ENCODE measurements at places on chromosomes 11 and 22.

- no peak for DNase-seq
Observed at GRCh38 chr11:92383430-92383829, 158.8 kb downstream of the FAT3 start.

- no peak for DNase-seq
Observed at GRCh38 chr11:68340784-68341556, 28.6 kb downstream of the LRP5 start.

GRCh38 chr11:96012086-96012824 is 88.3 kb upstream of the MTMR2 start:
- DNase-seq: no peak

DNA sequence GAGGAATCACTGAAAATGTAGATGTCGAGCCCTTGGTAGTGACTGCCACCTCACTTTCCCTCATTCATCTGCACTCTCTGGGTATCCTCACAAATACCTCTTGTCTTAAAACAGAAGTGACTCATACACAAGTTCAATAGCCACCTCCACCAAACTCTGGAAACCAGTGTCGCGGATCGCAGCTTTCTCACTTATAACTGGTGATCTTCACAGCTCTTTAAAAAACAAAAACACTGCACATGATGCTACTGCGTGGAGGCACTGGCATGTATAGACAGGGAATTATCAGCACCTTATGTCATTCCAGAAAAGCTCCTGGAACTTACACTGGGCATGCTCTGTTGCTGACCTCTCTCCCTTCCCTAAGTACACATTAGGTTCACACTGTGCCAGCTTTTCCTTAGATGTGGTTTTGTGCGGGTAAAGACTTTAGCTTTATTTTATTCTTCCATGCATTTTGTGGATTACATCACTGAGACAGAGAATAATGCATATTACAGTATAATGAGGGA is 425.5 kb upstream of the CADM1 start:
- no peak for DNase-seq

GRCh38 chr11:72446929-72447769 is 12.8 kb upstream of the CLPB start:
- DNase-seq: no peak

- DNase-seq: no peak
Observed at GRCh38 chr22:24341627-24342026, 71.0 kb downstream of the SPECC1L start.

GRCh38 chr11:15640318-15640717 is 525.6 kb downstream of the INSC start:
- no peak for DNase-seq

GRCh38 chr11:77401486-77402217 is 72.2 kb downstream of the PAK1 start:
- no peak for DNase-seq

GRCh38 chr11:80841675-80842074 is 1400.8 kb upstream of the TENM4 start:
- DNase-seq: no peak

DNA sequence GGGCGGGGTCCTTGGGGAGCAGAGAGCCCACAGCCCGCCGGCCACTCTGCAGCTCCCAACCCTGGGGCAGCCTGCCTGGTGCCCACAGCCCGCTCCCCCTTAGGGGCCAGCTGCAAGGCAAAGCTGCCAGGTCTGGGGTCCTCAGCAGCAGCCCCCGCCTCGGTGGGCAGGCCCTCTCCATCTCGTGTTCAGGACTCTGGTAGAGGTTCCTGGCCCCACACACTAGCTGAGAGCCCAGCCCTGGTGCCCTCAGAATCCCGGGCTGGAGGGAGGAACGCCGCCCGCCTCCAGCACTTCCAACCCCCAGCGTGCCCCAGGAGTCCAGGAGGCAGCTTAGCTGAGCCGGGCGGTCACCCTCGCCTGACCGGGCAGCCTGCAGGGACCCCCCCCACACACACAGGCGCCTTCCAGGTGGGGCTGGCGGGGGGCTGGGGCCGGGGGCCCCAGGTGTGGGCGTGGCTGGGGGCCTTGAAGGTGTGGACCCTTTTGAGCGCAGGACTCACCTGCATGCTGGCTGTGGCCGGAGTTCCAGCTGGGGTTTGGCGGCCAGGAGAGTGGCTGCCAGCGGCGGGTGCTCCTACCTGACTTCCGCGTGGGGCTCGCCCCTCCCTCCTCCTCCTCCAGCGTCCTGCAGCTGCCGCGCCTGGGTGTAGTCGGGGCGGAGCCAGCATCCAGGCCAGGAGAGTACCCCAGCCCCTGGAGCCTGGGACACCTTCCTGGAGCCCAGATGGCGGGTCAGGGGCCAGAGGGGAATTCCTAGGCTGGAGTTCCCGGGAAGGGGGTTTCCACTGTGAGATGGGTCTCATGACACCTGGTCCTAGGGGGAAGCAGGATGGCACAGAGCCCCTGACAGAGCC is at the start of gene ANO9:
Gene ANO9 (minus strand): TSS at position 594 of the 857 bp plus-strand sequence. CDS start 85 bp downstream, at position 509.
- DNase-seq: no peak

DNA sequence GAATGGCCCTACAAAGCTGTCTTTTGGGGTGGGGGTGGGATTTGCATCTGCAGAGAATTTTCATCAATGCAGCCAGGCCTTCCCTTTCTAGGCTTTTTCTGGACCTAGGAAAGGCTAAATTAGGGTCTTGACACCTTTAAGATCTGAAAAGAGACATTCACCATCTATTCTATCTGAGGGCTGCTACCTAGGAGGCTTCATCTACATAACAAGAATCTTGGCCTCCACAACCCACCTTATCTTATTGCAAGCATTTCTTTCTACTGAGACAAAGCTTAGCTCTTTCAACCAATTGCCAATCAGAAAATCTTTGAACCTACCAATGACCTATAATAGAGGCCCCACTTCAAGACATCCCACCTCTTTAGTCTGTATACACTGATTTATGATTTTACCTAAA is 20.7 kb upstream of the INCENP start:
- no peak for DNase-seq

GRCh38 chr22:20400606-20401375 is 6.8 kb downstream of the ZNF74 start:
- DNase-seq: no peak

DNA sequence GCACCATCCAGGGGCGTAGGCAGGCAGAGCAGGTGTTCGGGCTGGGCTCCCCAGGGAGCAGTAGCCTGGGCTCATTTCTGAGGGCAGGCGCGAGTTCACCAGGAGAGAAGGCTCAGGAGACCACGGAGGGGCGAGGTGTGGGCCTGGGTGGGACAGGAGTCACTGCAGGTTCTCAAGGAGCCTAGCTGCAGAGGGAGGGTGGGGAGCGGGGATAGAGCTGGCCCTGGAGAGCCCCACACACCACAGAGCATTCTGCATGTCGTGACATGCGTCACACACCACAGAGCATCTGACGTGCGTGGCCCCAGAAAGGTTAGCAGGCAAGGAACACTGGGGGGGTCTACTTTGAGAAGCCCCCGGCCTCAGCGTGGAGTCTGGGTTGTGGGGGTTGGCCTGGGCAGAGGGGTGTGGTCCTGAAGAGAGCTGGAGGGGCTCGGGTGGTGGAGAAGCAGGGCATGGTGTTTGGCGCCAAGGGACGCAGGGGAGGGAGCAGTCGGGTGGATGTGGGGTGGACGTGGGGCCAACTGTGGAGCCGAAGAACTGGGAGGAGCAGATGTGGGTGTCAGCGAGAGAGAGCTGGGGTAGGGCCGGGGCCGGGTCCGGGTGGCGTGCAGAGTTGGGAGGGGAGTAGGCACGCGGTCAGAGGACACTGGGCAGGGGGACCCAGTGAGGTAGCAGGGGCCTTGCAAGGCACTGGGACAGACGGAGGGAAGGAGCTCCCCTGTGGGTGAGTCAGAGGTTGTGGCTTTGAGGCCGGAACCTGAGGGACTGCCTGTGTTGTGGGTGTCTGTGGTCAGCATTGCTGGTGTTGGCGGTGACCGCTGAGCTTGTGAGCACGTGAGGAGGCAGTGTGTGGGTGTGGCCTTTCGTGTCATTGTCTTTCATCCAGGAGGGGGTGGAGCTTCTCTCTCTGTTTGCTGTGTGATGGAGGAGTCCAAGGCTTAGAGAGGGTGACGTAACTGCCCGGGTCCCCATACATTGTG is 25.5 kb downstream of the CTTN start:
- DNase-seq: no peak

GRCh38 chr11:121029153-121029552 is 5.3 kb downstream of the TBCEL start:
- no peak for DNase-seq

DNA sequence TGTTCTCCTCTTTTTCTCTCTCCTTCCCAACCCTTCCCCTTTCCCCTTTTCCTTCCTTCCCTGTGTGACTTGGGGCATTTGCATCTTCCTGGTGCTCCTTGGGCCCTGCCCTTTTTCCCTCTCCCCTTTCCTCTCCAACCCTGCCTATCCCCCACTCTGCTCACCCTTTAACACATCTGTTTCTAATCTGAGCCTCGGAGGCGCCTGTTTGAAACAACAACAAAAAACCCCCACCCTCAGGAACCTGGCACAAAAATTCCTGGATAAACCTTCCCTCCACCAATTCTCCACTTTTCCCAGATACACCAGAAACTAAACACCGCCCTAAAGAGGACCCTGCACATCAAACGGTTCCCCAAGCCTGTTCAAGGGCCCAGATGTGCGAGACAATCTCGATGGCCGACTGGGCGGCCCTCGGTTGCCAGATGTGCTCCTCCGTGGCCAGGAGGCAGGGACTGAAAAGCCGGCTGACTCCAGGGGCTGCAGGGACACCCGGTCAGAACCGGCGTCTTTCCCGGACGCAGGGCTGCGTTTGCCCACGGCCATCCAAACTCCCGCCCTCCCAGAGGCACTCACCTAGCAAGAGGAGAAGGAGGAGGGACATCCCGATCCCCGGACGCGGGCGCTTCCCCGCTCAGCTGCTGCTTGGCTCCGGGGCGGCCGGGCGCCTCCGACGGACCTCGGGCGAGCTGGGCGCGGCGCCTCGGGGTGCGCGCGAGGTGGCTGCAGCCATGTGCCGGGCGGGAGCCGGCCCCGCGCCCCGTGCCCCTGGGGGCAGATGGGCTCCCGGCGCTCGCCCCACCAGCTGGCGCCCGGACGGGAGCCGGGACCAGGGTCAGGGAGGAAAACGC is 486 bp downstream of the CLMP start:
- DNase-seq: no peak

DNA sequence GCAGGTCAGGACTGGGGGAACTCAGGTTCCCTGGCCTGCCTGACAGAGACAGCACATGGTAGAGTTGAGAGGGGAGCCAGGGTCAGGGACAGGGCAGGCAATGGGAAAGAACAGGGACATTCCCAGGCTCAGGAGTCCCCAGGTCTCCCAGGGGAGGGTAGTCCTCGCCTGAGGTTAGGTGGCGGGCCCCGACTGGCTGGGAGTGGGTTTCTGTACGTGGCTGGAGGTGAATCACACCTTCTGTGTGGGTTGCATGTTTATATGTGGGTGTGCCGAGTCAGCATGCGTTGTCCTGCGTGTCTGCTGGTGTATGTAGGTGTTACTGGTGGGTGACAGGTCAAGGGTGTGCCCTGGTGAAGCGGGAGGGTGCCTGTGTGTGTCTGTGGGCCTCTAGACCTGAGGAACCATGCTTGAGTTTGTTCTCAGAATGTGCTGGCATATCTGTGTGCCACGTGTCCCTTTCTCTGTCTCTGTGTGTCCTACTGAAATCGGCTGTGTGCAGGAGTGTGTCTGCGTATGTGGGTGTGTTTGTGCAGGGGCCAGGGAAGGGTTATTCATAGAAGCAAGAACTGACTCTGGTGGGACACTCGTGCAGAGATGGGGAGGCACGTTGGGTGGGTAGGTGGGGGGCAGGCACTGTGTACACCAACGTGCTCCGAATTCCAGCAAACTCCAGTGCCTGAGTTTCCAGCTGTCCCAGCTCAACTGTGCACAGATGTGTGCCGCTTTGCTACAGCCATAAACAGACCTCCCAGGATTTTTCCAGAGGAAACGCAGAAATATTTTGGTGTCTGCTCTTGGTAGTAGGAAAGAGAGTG is 23.8 kb upstream of the OAF start:
- no peak for DNase-seq

DNA sequence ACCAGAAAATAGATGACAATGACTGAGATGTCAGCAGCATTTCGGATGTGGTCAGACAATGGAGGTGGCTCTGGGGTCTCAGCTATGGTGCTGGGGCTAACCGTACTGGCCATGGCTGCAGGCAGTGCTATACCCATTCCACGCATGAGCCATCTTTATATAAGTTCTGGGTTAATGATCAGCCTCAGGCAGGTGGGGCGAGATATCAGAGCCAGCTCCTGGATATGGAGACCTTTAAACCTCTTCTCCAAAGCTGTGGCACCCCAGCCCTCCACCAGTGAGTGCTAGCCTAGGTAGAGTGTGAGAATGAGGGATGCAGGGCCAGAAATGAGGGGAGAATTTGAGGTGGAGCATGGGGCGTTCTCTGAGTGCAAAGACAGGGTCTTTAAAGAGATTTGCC is at the start of gene SLC5A4:
Gene SLC5A4 (minus strand): TSS at position 131 of the 400 bp plus-strand sequence. CDS start 18 bp downstream, at position 113.
- no peak for DNase-seq

Data from esophagus squamous epithelium (tissue), 5 donors.